ENCODE measurements at places on chromosomes 5 and 9. TPM values are rescaled to one million over a fixed set of nuclear protein-coding genes. Genes with fewer than 3 reads are reported as not detected.

GRCh38 chr9:7970681-7971330 is 171.2 kb upstream of the DMAC1 start:
- no peak overlapping the region for H3K4me3 ChIP-seq
- peaks cover 20% of the 10 kb centered on the region for H3K4me1 ChIP-seq
- H3K27me3 ChIP-seq: no peaks in the 10 kb centered on the region
- H3K27ac ChIP-seq: no peak overlapping the region

DNA sequence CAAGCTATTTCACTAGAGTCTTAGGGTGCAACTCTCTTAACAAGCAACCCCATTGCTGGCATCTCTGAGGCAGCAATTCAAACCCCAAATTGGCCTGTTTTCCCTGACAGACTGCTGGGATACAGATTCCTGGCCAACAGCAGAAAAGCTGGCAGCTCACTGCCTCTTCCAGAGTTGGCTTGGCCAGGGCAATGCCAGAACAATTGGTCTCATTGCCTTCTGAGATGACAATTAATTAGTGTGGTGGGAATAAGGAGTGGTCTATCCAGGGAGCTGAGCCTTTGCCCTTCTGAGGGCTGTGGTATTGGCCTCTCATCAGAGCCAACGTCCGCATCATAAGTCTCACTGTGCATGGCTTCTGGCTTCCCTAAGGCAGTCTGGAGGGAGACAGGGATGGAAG is 183.2 kb downstream of the GNAQ start:
- H3K4me1 ChIP-seq: peaks cover 34% of the 10 kb centered on the region
- H3K36me3 ChIP-seq: peaks cover 6% of the 10 kb centered on the region
- DNase-seq: no peak
- no peak overlapping the region for H3K27ac ChIP-seq
- no peak overlapping the region for H3K4me3 ChIP-seq

GRCh38 chr5:113226116-113226736 is 208.6 kb downstream of the TSSK1B start:
- no peak overlapping the region for H3K4me3 ChIP-seq
- peaks cover 9% of the 10 kb centered on the region for H3K36me3 ChIP-seq
- H3K27me3 ChIP-seq: no peaks in the 10 kb centered on the region
- peaks cover 37% of the 10 kb centered on the region for H3K4me1 ChIP-seq
- DNase-seq: no peak

GRCh38 chr5:148509893-148510292 is 126.1 kb downstream of the FBXO38 start:
- H3K4me3 ChIP-seq: no peak overlapping the region
- no peaks in the 10 kb centered on the region for H3K27me3 ChIP-seq
- H3K27ac ChIP-seq: no peak overlapping the region
- no peaks in the 10 kb centered on the region for H3K36me3 ChIP-seq
- no peaks in the 10 kb centered on the region for H3K4me1 ChIP-seq

- H3K36me3 ChIP-seq: peaks cover 3% of the 10 kb centered on the region
- peaks cover 96% of the 10 kb centered on the region for H3K27me3 ChIP-seq
- no peak overlapping the region for H3K4me3 ChIP-seq
- H3K27ac ChIP-seq: no peak overlapping the region
- no peak for DNase-seq
- no peaks in the 10 kb centered on the region for H3K4me1 ChIP-seq
Measured at GRCh38 chr9:124022201-124023121, 10.9 kb downstream of the LHX2 start.

DNA sequence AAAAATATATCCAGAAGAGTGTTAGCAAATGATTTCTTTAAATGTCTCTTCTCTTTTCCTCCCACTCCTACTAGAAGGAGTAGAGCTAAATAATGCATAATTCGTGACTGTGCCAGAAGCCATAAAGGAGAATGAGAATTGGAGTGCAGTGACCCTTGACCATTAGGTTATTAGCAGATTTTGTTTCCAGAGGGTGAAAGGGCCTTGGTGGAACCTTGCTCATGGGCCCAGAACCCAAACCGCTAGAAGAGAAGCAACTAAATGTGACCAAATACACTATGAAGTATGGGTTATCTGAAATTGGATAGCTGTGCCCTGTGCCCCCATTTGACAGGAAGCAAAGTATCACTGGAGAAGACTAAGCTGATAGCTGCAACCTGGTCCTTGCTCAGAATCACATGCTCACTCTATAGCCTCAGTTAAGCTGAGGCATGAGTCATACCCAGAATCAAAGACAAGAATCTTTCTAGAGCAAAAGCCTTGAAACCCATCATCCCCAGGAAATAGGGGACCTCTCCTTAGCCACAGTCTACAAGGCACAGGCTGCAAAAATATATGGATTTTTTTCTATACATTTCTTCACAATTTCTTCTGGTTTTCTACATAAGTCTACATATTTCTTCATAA is 36.3 kb downstream of the CAPSL start:
- H3K4me1 ChIP-seq: no peaks in the 10 kb centered on the region
- no peaks in the 10 kb centered on the region for H3K27me3 ChIP-seq
- DNase-seq: no peak
- no peaks in the 10 kb centered on the region for H3K36me3 ChIP-seq

GRCh38 chr5:98095072-98095471 is 678.4 kb upstream of the RGMB start:
- H3K4me3 ChIP-seq: no peak overlapping the region
- H3K27ac ChIP-seq: no peak overlapping the region

GRCh38 chr5:167507463-167508233 is 783.8 kb upstream of the WWC1 start:
- H3K27me3 ChIP-seq: peaks cover 31% of the 10 kb centered on the region
- no peak overlapping the region for H3K27ac ChIP-seq
- no peak for DNase-seq
- no peak overlapping the region for H3K4me3 ChIP-seq

- no peaks in the 10 kb centered on the region for H3K27me3 ChIP-seq
- no peaks in the 10 kb centered on the region for H3K36me3 ChIP-seq
- H3K4me1 ChIP-seq: no peaks in the 10 kb centered on the region
Measured at GRCh38 chr5:12488161-12488560, 583.9 kb upstream of the CTNND2 start.

- peak overlapping the region; percentile 22 for H3K27ac ChIP-seq
- H3K4me3 ChIP-seq: peak overlapping the region; percentile 15
- H3K4me1 ChIP-seq: peaks cover 34% of the 10 kb centered on the region
- H3K36me3 ChIP-seq: peaks cover 33% of the 10 kb centered on the region
Measured at GRCh38 chr5:59021837-59022514, 439.1 kb downstream of the RAB3C start.

- H3K27me3 ChIP-seq: no peaks in the 10 kb centered on the region
- no peak for DNase-seq
- H3K4me1 ChIP-seq: no peaks in the 10 kb centered on the region
- H3K36me3 ChIP-seq: no peaks in the 10 kb centered on the region
- no peak overlapping the region for H3K4me3 ChIP-seq
Measured at GRCh38 chr5:96538808-96539250, 105.8 kb upstream of the PCSK1 start.

- H3K4me3 ChIP-seq: no peak overlapping the region
- no peaks in the 10 kb centered on the region for H3K36me3 ChIP-seq
- no peak overlapping the region for H3K27ac ChIP-seq
- peaks cover 11% of the 10 kb centered on the region for H3K4me1 ChIP-seq
Measured at GRCh38 chr5:142626786-142627185, 59.1 kb downstream of the FGF1 start.

DNA sequence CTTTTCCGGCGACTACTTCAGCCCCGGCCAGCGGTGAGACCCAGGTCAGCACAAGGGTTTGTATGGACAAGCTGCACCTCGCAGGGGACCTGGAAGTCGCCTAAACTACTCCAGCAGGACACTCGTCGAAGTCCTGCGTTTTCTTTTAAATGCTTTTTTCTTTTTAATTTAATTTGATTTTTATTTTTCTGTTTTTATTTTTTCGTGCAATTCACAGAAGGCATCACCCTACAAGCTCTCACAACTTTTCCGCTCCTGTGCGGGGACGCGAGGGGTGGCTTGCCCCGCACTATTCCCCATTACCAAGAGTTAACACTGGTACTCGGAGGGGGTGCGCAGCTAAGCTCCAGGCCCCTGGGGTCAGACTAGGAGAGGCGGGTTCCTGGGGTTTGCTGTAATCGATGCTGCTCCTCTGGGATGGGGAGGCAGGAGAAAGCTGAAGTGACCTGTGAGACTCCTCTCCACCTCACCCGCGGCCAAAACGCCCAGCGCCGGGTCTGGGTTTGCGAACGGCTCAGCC is 1.3 kb downstream of the EDIL3 start:
- peaks cover 46% of the 10 kb centered on the region for H3K27me3 ChIP-seq
- H3K27ac ChIP-seq: peak overlapping the region; percentile 94
- peaks cover 16% of the 10 kb centered on the region for H3K4me1 ChIP-seq
- H3K4me3 ChIP-seq: peak overlapping the region; percentile 99
- no peak for DNase-seq

DNA sequence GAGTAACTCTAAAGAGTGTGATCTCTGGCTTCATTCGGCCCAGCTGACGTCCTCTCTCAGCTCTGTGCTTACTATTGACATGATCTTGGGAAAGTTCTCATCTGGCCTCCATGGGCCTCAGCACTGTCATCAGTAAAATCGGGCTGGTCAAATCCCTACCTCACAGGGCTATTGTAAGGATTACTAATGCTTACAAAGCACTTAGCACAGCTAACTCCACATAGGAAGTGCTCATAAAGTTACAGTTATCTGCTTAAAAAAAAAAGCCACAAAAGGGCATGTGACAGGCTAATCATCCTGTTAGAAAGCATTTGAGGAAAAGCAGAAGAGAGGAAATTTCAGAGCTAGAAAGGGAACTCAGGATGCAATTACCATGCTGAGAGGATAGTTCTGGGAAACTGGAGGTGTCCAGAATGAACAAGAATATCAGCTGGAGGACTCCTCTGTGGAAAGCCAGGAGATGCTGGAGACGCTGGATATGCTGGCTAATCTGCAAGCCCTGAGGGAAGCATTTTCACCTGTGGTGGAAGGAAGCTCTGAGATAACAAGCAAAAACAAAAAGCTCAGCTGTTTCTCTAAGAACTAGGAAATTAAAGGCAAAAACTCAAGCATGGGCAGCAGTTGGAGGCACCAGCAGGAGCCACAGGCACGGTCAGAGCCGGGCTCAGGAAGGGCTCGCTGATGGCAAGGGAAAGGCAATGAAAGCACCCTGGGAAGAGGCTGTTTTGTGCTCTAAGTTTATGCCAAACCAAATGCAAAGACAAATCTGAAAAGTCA is 4.4 kb upstream of the BHMT start:
- H3K27me3 ChIP-seq: peaks cover 56% of the 10 kb centered on the region
- no peaks in the 10 kb centered on the region for H3K36me3 ChIP-seq
- DNase-seq: no peak
- H3K27ac ChIP-seq: no peak overlapping the region
- no peak overlapping the region for H3K4me3 ChIP-seq
- peaks cover 10% of the 10 kb centered on the region for H3K4me1 ChIP-seq

DNA sequence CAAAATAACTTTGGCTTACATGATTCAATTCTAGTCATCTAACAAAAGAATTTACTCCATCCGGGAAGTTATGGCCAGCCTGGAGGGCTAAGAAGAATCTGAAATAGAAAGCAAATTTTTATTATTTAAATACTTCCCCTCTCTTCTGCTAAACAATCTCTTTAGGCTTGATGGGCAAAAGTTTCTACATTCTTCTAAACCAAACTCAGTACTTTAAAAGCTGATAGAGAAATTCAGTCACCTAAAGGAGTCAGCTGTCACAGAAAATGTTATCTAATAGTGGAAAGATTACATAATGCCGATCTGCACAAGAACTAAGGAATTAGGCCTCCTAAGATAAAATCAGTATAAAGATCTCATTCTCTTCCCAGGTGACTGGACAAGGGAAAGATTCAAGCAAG is 32.4 kb downstream of the GNAQ start:
- H3K4me3 ChIP-seq: no peak overlapping the region
- H3K4me1 ChIP-seq: peaks cover 33% of the 10 kb centered on the region
- H3K36me3 ChIP-seq: peaks cover 12% of the 10 kb centered on the region
- no peak overlapping the region for H3K27ac ChIP-seq
- DNase-seq: no peak
- no peaks in the 10 kb centered on the region for H3K27me3 ChIP-seq

- no peak for DNase-seq
- H3K4me3 ChIP-seq: no peak overlapping the region
- H3K27me3 ChIP-seq: no peaks in the 10 kb centered on the region
- H3K36me3 ChIP-seq: peaks cover 13% of the 10 kb centered on the region
- peaks cover 5% of the 10 kb centered on the region for H3K4me1 ChIP-seq
Measured at GRCh38 chr5:887947-888637, 4.5 kb downstream of the BRD9 start.

DNA sequence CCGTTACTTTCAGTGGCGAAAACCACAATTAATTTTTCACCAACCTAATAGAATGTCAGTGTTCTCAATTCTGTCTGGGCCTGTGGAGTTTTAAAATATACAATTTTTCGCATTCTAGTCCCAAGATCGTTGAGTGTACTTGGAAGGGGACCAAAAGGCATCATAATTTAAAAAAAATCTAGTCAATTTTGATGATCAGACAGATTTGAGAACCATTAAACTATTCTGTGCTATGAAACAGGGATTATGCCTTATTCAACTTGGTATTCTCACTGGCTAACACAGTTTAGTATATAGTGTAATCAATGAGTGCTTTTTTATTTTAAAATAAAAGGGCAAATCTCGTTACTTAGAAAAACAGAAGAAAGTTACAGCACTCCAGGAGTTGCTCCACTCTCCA is 61.5 kb upstream of the TNFSF15 start:
- peaks cover 3% of the 10 kb centered on the region for H3K36me3 ChIP-seq
- H3K4me3 ChIP-seq: no peak overlapping the region
- DNase-seq: no peak
- no peak overlapping the region for H3K27ac ChIP-seq
- no peaks in the 10 kb centered on the region for H3K4me1 ChIP-seq
- no peaks in the 10 kb centered on the region for H3K27me3 ChIP-seq

DNA sequence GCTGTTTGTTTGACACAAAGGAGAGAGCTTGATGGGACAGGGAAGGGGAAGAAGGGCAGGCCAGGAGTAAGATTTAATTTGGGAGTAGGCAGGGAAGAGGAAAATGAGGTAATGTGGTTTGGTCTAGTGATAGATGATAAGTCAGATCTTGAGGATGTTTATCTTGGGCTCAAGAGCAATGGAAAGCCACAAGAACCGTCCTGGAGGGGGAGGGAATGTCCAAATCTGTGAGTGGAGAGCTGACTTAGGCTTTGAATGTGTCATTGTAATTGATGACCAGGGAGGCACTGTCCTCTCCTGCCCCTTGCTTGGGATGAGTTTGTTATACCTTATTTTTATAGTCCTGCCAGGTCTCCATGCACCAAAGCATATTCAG is 37.5 kb downstream of the MAMDC2 start:
- peaks cover 10% of the 10 kb centered on the region for H3K4me1 ChIP-seq
- H3K36me3 ChIP-seq: no peaks in the 10 kb centered on the region
- no peak for DNase-seq
- no peak overlapping the region for H3K27ac ChIP-seq
- peaks cover 3% of the 10 kb centered on the region for H3K27me3 ChIP-seq

- H3K4me1 ChIP-seq: no peaks in the 10 kb centered on the region
- peak overlapping the region; percentile 20 for H3K27ac ChIP-seq
- H3K27me3 ChIP-seq: no peaks in the 10 kb centered on the region
- no peak for DNase-seq
Measured at GRCh38 chr5:84301535-84301934, 83.1 kb downstream of the EDIL3 start.

- peak overlapping the region; percentile 95 for H3K4me3 ChIP-seq
- H3K4me1 ChIP-seq: peaks cover 41% of the 10 kb centered on the region
- no peaks in the 10 kb centered on the region for H3K27me3 ChIP-seq
- DNase-seq: no peak
Measured at GRCh38 chr9:33166231-33167083, 679 bp downstream of the B4GALT1 start.

GABBR2 gene
- 6.4 TPM for total RNA-seq

LCN10 gene
- not detected for total RNA-seq

SPATA31C1 gene
- 0.07 TPM for total RNA-seq

HDAC3 gene
- total RNA-seq: 65.8 TPM

OMD gene
- not detected for total RNA-seq

SLC1A1 gene
- 6.0 TPM for total RNA-seq

CCNO gene
- total RNA-seq: 1.6 TPM

ENTPD2 gene
- total RNA-seq: 6.4 TPM

UAP1L1 gene
- 5.4 TPM for total RNA-seq
